ENCODE measurements at places on chromosomes 12 and 14.

GRCh38 chr12:116600959-116601918 is 42.1 kb downstream of the MAP1LC3B2 start:
- no peak for DNase-seq

DNA sequence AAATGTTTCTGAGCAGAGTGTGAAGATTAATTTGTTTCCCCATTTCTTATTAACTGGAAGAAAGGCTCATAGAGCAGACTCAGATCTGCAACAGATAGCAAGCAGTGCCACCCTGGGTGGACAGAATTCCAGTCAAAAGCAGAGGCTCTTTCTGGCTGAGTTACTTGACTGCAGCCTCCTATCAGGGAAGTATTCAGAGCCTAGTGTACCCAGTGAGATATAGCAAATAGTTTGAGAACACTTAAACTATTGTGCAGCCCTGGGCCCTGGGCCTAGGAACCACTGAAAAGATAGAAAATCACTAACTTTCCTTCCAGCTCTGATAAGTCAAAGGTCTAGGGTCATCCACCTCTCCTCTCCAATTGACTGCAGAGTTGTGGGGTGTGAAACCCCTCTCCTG is 11.2 kb upstream of the AQP2 start:
- no peak for DNase-seq

- no peak for DNase-seq
These were observed 102.7 kb downstream of the GPR135 start for GRCh38 chr14:59362513-59362912.

- no peak for DNase-seq
These were observed 75.2 kb downstream of the NTS start for GRCh38 chr12:85949253-85949652.

GRCh38 chr14:94041551-94042346 is 15.6 kb downstream of the OTUB2 start:
- DNase-seq = no peak
